ENCODE measurements at places on chromosomes 2 and 18.
A peak's percentile ranks its signal among the peaks of the same experiment; 100 is the strongest.

DNA sequence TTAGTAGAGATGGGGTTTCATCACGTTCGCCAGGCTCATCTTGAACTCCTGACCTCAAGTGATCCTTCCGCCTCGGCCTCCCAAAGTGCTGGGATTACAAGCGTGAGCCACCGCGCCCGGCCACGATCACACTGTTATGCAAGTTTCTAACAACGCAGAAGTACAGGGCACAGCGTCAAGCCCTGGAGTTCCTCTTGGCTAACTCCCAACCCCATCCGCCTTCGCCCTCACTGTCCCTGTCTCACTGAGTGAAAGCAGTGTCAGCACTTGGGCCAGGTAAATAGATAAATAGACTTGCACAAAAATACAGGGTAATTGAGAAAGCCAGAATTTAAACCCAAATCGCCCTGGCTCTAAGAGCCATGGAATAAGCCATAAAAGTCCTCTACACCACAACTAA lies 111.7 kb downstream of the ACVR1 start:
- no peak for DNase-seq

DNA sequence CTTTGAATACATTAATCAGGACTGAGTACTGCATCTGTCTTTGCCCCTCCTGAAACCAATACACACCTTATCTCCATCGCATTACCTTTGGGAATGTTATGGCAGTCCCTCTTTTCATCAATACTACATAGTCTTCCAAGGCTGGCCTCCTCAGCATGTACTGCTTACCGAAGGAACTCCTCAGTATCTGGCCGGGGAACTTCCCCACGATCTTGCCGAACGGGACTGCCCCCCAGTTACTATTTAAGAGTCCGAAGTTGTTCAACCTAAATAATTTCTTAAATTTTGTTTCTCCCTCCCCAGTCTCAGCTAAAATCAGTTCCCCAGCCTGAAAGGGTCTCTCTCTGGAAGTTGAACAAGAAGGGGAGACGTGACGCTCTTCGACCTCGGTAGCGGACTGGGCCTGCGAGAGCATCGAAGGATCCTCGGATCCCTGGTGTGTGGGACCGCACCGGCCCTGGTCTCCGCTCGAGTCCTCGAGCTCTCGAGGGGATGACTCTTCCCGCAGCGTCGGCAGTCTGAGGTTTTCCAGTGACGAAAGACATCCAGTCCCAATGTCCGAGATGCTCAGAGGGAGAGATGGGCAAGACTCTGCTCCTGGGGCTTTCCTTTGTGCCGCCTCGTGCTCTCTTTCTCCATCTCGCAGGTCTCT lies 489 bp downstream of the TRMT61B start:
- DNase-seq: no peak

DNA sequence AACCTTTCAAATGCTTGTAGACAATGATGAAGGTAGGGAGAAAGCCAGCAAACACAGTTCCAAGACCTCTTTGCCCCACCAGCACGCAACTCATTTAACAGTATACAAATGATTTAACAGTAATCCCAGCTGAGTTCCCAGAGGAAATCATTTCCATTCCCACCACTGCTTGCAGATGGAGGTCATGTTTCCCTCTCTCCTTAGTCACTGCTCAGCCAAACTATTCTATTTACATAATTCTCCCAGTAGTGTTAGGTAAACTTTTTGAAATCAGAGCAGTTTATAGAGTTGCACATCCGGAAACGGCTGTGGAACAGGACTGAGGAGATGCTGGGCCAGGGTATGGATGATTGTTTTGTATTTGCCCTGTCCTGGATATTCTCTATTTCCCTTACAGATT lies 328.5 kb downstream of the FIGN start:
- DNase-seq: no peak

- DNase-seq: peak; percentile 42
Observed at GRCh38 chr18:42053188-42053781, 98.3 kb downstream of the PIK3C3 start.

- no peak for DNase-seq
Observed at GRCh38 chr18:37441821-37442220, 123.8 kb downstream of the CELF4 start.

DNA sequence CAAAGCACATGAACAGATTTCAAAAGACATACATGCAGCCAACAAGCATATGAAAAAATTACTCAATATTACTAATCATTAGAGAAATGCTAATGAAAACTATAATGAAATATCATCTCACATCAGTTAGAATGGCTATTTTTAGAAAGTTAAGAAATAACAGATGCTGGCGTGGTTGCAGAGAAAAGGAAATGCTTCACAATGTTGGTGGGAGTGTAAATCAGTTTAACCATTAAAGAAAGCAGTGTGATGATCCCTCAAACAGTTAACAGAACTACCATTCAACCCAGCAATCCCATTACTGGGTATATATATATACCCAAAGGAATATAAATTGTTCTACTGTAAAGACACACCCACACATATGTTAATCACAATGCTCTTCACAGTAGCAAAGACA lies 117.7 kb upstream of the SETBP1 start:
- DNase-seq: no peak

GRCh38 chr2:215949991-215950404 lies 63.4 kb downstream of the MREG start:
- DNase-seq: no peak

GRCh38 chr2:27741673-27742072 lies 29.8 kb upstream of the MRPL33 start:
- no peak for DNase-seq

DNA sequence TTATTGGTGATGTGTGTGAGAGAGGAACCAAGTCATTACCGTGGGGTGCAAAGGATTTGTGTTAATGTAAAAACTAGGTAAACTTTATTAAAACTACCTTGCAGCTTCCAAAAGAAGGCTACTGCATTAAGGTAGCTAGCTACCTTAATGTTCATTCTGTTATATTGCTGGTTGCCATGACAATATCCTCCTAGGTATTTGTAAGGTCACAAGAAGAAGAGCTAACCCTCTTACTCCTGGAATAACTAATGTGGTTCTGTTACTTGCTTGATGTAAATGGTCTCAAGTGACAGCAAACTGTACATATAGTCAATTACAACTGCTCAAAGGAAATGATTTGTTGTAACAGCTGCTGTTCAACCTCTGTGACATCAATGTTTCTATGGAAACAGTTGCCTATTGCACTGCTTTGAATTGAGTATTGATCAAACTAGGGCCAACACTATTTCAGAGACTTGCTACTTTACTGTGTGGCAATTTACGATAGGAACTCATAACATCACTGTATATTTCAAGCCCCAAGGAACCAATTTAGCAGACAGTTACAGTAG lies 319.8 kb upstream of the HNRNPA3 start:
- no peak for DNase-seq

DNA sequence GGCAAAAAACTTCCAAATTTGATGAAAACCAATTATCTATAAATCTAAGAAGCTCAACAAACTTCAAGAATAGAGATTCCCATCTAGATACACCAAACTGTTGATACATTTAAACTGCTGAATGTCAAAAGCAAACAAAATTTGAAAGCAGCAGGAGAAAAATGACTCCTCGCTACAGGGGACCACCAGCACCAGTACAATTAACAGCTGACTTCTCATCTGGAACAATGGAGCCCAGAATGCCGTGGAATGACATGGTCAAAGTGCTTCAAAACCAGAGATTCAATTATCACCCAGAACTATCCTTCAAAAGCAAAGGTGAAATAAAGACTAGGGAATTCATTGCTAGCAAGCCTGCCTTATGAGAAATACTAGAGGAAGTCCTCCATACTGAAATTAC lies 11.6 kb downstream of the SRSF7 start:
- DNase-seq: no peak

GRCh38 chr18:48795696-48796095 lies 155.1 kb downstream of the SMAD7 start:
- peak; percentile 8 for DNase-seq

DNA sequence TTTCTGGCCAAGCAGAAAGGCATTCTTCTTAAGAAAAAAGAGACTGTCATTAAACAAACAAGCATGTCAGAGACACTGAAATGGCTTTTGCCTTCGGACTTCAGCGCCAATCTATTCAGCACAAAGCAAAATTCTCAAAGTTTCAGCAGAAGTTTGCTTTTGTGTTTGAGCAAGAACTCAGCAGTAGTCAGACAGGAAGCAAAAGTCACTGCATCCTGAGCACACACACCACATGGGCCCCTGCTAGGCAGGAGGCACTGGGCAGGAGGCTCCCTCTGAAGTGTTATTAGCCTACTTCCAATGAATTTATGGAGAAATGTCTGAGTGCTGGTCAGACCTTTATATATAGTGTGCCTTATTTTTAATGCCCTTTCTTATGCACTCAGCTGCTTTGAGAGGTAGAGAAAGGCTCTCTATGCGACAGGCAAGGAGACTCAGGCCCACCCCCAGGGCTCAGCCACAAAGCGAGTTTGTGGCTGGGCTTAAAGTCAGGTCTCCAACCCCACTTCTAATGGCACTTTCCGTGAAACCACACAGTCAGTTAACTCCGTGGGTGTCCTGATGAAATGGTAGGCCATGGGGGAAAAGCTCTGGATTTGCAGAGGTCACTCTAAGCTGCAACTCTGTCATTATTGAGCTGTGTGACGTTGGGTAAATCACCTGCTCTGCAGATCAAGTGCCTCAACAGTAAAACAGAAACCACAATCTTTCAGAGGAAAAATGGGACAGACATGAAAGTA lies 161.0 kb upstream of the TMEM200C start:
- DNase-seq: no peak

DNA sequence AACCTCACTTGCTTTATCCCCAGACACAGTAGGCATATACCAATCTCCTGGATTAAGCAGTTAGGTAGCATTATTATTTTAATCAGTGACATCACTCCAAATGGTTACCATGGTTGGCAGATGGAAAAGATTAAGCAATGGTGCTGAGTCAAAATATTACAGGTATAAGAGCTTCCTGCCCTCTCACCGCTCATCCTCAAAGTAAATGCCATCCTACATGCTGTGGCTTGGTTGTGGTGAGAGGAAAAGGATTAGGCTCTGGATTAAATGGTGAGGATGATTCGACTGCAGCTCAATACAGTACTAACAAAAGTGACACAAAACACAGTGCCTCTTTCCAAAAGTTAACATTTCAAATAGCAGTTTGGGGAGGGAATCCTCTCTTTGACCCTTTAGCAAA lies 108.9 kb upstream of the ACAA2 start:
- no peak for DNase-seq

GRCh38 chr2:10552220-10552870 lies 104.2 kb upstream of the ODC1 start:
- no peak for DNase-seq

DNA sequence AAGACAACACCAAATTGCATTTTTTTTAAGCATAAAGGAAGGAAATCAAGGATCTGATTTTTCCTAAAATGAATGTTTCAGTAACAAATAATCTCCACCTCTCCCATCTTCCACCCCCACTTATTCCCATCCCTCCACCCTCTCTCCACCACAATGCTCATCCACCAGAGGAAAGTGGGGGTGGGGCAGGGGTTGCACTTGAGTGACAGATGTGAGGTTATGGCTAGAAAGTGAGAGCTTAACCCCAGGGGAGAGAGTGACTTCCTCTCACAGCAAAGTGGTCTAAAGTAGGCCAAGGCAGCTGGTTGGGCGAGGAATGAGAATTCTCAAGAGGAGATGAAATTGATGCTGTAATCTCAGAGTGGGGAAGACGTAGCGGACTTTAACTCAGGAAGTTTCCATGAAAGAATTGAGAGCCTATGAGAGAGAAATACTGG lies 104.7 kb downstream of the HNRNPLL start:
- DNase-seq: no peak

- no peak for DNase-seq
Observed at GRCh38 chr2:78020491-78020890, 498.3 kb upstream of the LRRTM4 start.

DNA sequence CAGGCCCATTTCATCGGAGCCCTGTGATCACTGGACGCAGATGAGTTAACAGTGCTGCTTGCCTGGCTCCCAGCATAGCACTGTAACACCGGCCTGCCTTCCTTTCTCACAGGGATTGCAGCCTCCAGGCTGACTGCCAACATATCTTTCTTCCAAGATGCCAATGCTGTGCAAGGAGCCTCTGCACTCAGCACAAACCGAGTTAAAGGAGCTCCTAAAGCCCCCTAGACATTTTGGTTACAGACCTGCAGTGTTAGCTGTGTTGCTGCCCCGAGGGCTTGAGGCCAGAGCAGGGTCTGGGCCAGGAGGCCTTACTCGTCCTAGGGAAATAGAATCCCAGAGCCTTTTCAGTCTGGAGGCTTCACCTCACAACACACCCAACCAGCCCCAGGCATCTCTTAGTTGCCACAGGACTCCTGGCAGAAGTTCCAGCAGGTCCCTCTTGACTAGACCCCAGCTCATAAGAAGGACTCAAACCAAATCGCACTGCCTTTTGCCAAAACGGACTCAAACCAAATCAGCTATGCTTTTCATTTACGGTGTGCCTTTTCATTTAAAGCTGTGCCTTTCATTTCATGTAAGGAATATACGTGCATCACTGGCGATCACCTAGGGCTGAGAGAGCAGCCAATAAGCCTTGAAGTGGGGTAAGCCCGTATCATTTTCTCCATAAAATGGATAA lies 58.4 kb upstream of the EML4 start:
- no peak for DNase-seq

DNA sequence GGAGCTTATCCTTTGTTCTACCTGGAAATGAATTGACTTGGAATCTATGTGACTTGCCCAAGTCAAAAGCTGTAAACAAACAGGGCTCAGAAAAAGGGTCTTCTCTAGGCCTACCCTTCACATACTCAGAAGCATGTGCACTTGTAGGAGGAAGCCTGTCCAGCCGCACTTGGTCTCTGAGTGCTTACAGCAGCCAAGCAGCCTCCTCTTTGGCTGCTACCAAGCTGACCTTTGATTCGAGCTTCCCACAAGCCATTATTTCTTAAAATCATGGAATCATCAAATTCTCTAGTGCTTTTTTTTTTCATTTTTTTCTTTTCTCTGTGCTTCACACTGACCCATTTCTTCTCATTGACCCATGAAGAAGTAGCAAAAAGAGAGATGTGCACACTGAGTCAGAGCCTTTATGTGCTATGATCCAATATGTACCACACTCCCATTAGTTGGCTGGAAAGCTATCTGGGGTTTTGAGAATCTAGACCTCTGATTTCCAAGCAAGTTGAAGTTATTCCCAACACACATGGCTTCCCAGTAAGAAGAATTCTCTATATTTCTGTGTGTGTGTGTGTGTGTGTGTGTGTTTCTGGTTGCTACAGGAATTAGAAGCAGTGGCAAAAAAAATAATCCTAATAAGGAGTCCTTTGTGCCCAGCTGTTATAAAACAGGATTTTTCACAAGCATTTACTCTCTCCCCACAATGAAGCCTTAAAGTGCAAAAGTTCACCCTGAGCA lies 550.3 kb upstream of the TNP1 start:
- no peak for DNase-seq

- DNase-seq: no peak
Observed at GRCh38 chr2:237213315-237214022, 127.8 kb downstream of the COPS8 start.

- DNase-seq: no peak
Observed at GRCh38 chr2:144514616-144515091, 5.3 kb downstream of the ZEB2 start.

All from activated naive CD8-positive, alpha-beta T cell treated with anti-CD3 and anti-CD28 coated beads, Interleukin-2, amount 10 ng/mL, durations not matched to agents 7 days and 5 days (primary cell).